NCI-H1930 (cell line): ENCODE measurements at places on chromosomes 16 and 17.

- no peak for DNase-seq
Measured at GRCh38 chr16:66578651-66579531, at the start of gene CMTM2. Gene CMTM2 (plus strand): TSS chr16:66579463. CDS start chr16:66579608, 145 bp downstream.

- no peak for DNase-seq
Measured at GRCh38 chr16:82282662-82283061, 112.6 kb upstream of the MPHOSPH6 start.

DNA sequence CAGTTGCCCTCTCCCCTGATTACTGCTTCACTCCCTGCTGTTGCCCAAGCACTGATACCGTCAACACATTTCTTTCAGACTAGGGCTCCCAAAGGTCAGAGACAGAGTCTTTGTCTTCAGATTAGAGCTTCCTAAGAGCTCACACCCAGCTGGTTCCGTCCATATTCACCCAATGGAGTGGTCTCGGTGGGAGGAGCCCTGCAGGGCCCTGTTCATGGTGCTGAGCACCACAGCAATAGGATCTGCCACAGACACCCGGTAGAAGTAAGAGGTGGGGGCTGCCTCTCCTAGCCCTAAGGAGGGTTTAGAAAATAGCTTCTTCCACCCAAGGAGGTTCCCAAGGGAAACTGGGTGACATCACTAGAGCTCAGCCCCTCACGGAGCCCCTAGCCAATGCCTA lies 128.3 kb downstream of the CCDC144A start:
- no peak for DNase-seq

GRCh38 chr17:47850373-47850691 lies 631 bp downstream of the SP6 start:
- no peak for DNase-seq

DNA sequence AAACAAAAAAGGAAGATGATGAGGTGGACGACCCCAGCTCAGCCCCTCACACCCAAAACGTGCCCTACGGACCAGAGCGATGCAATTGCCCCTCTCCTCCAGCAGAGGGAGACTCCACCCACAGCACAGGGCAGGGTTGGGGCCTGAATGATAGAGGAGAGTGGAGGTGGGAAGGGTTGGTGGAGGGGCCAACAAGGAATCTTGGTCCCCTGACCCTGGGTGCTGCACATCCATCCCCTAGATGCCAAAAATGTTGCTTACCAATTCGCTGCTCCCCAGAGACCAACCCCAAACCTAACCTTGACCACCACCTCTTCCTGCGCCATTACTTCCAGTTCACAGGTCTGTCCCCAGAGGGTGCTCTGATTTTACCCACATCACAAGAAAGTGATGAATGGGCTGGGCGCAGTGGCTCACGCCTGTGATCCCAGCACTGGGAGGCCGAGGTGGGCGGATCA lies 12.9 kb downstream of the P2RX5 start:
- DNase-seq = peak; percentile 16

DNA sequence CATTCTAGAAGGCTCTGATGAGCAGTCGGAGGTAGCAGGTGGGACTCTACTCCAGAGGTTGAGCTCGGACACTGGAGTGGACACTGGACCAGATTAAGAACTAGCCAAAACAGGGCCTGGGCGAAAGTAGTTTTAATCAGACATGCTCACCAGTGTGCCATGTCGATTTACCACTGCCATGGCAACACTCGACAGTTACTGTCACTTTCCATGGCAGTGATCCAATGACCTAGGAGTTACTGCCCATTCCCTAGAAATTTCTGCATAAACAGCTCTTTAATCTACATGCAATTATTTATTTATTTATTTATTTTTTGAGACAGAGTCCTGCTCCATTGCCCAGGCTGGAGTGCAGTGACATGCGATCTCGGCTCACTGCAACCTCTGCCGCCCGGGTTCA lies 7.2 kb upstream of the METTL9 start:
- DNase-seq = no peak

DNA sequence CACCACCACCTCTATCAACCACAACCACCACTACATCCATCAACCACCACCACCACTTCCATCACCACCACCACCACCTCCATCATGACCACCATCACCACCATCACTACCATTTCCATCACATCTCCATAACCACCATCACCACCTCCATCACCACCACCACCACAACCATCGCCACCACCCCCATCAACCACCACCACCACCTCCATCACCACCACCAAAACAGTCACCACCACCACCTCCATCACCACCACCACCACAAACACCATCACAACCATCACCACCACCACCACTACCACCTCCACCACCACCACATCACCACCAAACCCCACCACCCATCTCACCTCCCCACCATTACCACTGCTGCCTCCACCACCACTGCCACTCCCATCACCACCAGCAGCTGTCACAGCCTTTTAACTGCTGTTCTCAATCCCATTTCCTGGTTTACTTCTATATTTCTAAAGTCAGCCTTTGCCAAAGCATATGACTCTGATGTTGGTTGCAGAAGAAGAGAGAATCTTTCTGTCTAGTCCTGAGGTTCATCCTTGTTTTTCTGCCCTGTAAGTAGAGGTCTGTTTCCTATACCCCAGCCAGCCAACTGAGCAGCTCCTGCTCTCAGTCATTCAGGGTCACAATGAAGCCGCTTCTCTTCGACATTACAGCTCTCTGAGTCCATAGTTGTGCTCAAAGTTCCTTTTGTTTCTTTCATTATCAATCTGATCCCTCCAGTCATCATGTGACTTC lies 14.0 kb downstream of the MARCHF10 start:
- no peak for DNase-seq
